ENCODE measurements at places on chromosomes 6 and 20.

- no peak for DNase-seq
Observed at GRCh38 chr20:63454731-63455567, 17.5 kb downstream of the KCNQ2 start.

GRCh38 chr6:106145741-106146227 lies 59.6 kb downstream of the PRDM1 start:
- DNase-seq: no peak

- DNase-seq: no peak
Observed at GRCh38 chr6:169101981-169102380, 151.7 kb downstream of the THBS2 start.

DNA sequence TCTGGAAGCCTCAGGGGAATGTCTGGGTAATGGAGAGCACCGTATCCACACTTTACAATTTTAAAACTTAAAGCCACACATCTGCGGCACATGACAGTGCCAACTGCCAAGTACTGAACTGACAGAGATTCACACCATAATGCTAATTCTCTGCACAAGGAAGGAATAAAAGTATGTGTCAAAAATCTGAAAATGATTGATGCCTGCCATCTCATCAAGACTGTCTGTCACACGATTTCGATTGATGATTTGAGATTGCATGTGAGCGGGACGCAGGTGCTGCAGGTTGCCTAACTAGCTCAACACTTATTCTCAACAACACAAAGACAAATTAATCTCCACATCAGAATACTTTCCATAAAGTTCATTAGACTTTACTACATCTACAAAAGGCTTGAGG lies 391.2 kb downstream of the PRKN start:
- DNase-seq: no peak

DNA sequence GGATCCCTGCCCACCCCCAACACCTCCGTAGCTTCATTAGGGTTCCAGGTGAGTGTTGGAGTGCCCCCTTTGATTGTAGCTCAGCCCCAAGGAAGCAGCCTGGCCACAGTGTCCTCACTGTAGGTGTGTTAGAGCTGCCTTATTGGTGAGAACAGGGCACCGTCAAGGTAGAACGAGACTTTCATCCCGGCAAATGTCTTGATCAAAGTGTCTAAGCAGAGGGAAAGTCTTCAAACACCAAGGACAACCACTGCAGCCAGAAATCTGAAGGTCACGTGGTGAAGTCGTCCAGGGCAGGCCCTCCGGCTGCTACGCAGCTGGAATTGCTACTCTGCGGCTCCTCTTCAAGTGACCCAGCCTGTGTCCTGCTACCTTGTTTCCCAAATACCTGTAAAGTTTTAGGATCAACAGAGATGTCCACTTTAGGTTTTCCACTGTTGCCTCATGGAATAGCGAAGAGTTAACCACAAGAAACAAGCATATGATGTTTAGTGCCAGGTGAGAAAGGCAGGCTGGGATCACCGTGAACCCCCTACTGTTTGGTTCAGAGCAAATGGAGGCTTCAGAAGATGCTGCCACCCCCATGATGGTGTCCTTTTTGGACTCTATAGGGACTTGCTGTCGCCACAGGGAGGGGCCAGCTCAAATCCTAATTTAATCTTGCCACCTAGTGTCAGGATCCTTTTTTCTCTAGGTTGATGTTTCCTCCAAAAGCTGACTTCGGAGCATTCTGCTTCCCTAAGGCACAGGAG lies 1.7 kb upstream of the DLL1 start:
- no peak for DNase-seq

All from vagina (tissue), 2 donors.